HS-27A (cell line): ENCODE measurements at places on chromosomes 16 and 17.

DNA sequence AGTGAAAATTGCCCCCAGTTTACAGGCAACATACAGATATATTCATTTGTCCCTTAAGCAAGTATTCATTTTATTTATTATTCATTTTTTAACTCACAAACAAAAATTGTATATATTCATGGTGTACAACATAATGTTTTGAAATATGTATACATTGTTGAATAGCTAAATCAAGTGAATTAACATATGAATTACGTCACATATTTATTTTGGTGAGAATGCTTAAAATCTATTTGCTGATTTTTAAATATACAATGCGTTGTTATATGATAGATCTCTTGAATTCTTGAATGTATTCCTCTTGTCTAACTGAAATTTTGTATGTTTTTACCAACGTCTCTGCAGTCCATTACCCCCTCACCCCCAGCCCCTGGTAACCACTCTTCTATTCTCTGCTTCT is 63.4 kb upstream of the CDH13 start:
- DNase-seq, result no peak

GRCh38 chr16:72050769-72051464 is 3.4 kb upstream of the HP start:
- DNase-seq, result no peak

- no peak for DNase-seq
Measured at GRCh38 chr17:78999056-78999768, 10.4 kb downstream of the CANT1 start.

GRCh38 chr17:29190592-29191207 is 10.5 kb upstream of the MYO18A start:
- DNase-seq, result no peak

- DNase-seq, result no peak
Measured at GRCh38 chr16:28139530-28139929, 72.2 kb downstream of the XPO6 start.

DNA sequence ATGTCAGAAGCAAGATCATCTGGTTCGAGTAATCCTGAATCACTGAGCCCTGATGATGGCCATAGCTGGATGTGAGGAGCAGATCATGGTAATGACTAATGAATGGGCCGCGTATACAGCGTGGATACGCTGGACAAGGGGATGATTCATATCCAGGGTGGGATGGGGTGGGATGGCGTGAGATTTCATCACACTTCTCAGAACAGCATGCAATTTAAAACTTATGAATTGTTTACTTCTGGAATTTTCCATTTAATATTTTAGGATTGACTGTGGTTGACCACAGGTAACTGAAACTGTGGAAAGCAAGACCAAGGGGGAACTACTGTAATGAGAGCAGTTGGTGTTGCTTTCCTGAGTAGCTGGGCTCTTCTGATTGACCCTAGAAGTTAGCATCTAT is 225.5 kb downstream of the STX8 start:
- DNase-seq, result peak; percentile 35

- no peak for DNase-seq
Measured at GRCh38 chr16:89828199-89828869, at the start of gene SPIRE2. Gene SPIRE2 (plus strand): TSS chr16:89828475. CDS start chr16:89828551, 76 bp downstream.

- no peak for DNase-seq
Measured at GRCh38 chr17:16189791-16190348, 25.5 kb downstream of the NCOR1 start.

DNA sequence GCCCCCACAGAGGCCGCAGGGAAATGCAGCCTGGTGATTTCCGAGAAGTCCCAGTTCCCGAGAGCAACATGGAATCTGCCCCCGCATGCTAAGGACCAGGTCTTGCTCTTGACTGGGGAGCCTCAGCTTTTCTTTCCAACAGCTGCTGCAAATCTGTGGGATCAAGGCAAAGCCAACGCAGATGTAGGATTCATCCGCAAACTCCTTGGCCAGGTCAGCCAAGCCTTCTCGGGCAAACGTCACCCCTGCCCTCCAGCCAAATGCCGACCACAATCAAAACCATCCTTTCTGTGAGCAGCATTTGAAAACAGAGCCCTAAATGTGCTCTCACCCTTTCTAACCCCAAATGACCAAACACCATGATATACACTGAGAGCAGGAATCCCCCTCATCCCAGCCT is 54.0 kb downstream of the MRM3 start:
- no peak for DNase-seq

- DNase-seq, result no peak
Measured at GRCh38 chr16:21523411-21524067, 75.8 kb upstream of the METTL9 start.

DNA sequence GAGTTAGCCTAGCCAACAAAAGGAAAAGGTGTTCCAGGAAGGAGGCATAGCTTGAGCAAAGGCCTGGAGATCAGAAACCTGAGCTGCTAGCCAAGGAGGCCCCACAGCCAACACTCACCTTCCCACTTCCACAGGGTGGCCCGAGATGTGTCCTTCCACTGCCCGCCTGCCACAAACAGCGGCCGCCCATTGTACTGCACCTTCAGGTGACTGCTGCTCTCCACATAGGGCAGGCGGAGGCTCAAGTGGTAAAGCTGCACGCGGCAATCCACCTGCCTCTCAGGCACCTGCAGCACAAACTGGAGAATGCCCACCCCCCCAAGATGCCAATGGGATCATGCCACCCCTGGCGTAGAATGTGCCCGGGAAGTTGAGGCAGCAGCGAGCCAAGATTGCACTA is 111.5 kb downstream of the RMI2 start:
- no peak for DNase-seq

DNA sequence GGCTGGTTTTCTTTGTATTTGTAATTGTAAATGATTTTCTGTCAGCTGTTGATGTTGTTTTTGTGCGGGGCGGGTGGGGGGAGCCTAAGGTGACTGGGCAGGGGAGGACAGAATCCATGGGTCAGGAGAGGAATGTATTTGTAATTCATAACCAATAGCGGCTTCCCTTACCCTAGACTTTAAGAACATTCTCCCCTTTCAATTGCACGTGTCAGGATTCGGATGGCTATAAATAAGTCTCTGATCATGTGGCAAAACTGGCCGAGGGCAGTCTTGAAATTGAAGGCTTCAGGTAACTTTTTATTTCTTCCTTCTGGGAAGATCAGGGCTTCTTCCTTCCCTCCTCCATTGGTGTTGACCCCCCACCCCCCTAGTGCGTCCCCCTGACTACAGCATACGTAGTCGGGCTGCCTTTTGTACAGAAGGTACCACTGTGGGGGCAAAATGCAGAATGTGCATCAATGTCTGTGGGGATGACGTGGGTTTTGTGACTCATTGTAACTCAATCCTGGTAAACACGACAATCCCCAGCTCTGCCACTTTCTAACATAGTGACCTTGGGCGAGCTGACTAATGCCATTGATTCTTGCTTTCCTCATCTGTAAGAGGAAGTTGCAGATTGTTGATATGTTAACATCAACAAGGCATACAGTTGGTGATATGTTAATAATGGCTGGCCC is 16.2 kb downstream of the MARCHF10 start:
- DNase-seq, result peak; percentile 78

DNA sequence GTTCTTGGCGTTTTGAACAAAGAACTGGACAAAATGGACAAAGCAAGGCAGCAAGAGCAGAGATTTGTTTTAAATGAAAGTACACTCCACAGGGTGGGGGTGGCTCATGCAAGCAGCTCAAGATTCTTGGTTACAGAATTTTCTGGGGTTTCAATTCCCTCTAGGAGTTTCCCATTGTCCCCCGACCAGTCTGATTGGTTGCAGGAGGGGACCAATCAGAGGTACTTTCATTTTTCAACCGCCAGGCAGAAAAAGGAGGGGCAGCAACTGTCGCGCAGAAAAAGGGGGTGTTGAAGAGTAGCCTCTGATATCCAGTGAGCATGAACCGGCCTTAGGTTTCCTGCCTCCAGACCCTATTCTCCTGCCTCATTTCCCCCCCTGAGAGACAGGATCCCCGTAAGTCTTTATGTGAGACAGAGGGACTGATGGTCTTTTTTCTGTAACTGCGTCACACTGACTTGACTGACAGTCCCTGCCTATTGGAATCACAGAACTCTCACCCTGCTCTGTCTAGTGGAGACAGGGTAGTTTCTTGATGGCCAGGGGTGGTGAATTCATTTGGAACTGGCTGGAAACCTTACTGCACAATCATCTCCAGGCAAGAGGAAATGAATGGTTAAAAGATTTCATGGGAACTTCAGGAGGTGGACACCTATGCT is 59.4 kb upstream of the ALOX12 start:
- no peak for DNase-seq

GRCh38 chr17:75442168-75443103 is 14.0 kb upstream of the TMEM94 start:
- no peak for DNase-seq

GRCh38 chr16:89135971-89136765 is 35.4 kb upstream of the CDH15 start:
- no peak for DNase-seq

DNA sequence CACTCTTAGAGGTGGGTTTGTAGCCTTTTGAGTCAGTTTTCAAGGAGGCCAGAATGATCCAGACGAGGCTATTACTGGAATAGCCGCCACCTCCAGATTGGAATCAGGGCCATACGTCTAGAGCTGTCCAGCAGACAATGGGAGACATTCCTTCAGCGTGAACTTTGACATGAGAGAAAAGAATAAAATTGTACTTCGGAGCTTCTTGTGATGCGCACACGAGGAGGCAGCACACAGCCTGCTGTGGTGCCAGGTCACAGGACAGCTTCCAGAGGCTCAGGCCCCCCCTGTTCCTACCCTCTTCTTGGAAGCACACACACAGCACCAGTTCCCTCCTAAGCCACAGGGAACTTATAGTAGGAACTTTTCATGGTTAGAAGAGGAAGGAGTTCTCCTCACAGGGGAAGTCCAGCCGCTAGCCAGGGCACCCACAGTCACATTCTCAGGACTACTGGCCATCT is 81.0 kb downstream of the VPS53 start:
- DNase-seq, result no peak

- DNase-seq, result no peak
Measured at GRCh38 chr17:29140631-29141513, 39.3 kb downstream of the MYO18A start.

GRCh38 chr17:1640329-1641064 is 5.0 kb downstream of the SCARF1 start:
- DNase-seq, result no peak

- peak; percentile 14 for DNase-seq
Measured at GRCh38 chr17:51056813-51057510, 63.7 kb downstream of the SPAG9 start.
